ENCODE measurements at places on chromosomes 4 and X.

DNA sequence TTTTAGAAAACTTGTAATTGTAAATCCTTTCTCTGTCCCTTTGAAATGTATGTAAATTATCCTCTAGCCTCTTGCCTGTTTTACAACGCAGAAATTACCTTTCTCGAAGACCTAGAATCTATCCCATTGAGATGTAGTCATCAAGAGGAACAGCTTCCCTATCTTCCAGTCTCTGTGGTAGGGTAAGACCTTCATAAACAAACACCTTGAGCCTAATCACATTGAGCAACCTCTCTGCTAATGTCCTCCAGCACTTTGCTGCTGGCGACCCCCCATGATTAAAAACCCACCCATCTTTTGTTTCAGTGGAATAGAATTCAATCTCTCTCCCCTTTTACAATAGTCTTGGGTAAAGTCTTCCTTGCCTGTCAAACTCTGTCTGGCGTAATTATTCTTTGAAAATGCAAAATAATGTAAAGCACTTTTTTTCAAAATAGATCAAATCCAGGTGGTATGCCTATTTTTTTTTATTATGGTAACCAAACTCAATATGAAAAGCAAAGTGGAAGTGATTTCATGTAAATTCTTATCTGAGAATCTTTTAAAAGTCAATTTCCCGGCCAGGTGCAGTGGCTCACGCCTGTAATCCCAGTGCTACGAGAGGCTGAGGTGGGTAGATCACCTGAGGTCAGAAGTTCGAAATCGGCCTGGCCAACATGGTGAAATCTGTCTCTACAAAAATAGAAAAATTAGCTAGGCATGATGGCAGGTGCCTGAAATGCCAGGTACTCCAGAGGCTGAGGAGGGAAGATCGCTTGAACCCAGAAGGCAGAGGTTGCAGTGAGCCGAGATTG lies 237.9 kb downstream of the GRXCR1 start:
- DNase-seq, result no peak

GRCh38 chr4:47837908-47838294 lies at the start of gene CORIN:
TSS of gene CORIN (minus strand) at chr4:47838067. CDS start at chr4:47837949, 118 bp downstream.
- DNase-seq, result no peak

DNA sequence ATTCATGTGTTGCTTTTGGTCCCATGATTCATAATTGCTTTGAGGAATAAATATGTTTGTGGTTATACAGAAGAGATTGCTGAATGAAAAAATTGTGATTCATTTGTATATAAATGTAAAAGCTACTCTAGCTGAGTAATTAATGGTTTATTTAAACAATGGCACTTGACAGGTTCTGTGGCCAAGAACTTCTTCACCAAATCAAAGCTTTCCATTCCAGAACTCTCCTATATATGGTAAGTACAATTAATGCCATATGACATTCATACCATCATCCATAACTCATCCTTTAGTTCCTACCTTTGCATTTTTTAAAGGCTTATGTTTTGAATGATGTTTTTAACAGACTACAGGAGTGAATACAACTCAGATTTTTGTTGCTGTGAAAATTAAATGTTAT lies 105.8 kb downstream of the REPS2 start:
- no peak for DNase-seq

- no peak for DNase-seq
These were observed 126.2 kb downstream of the SLC39A8 start for GRCh38 chr4:102219129-102219528.

- no peak for DNase-seq
These were observed 298.0 kb upstream of the TET2 start for GRCh38 chr4:104848597-104849225.

- no peak for DNase-seq
These were observed 58.4 kb upstream of the COX18 start for GRCh38 chr4:73127839-73128453.

- no peak for DNase-seq
These were observed 2360.1 kb downstream of the PCDH7 start for GRCh38 chr4:33080275-33080674.

- DNase-seq, result no peak
These were observed 13.3 kb upstream of the CD99 start for GRCh38 chrX:2677764-2678163.

GRCh38 chr4:133320576-133321170 lies 171.6 kb downstream of the PCDH10 start:
- no peak for DNase-seq

- no peak for DNase-seq
These were observed 622 bp downstream of the KLKB1 start for GRCh38 chr4:186227744-186228513.

DNA sequence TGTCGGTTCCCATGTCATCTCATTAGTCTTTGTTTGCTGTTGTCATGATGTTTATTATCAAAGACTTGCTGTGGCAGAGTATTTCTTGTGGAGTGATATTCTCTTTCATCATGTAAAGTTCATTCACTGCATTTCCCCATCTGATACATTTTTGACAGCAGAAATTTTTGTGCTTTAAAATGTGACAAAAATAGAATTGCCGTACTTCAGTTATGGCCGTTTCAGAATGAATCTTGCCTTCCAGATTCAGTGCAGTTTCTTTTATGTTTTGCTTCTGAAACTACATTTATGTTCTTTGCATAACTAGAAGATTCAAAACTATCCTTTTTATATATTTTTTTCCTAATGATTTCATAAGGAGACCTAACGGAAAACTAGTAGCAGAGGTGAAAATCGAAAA lies 10.0 kb downstream of the CSTF2 start:
- no peak for DNase-seq

- no peak for DNase-seq
These were observed 116.1 kb downstream of the ARHGAP10 start for GRCh38 chr4:147847751-147848590.

- no peak for DNase-seq
These were observed 886.2 kb downstream of the ARAP2 start for GRCh38 chr4:35358001-35358584.

Measured in stimulated activated CD8-positive, alpha-beta memory T cell treated with anti-CD3 and anti-CD28 coated beads, Interleukin-12 subunit alpha, Interleukin-12 subunit beta, amount 100 ng/mL, for 1 hour (primary cell).